ENCODE measurements at places on chromosomes 3 and 15.

DNA sequence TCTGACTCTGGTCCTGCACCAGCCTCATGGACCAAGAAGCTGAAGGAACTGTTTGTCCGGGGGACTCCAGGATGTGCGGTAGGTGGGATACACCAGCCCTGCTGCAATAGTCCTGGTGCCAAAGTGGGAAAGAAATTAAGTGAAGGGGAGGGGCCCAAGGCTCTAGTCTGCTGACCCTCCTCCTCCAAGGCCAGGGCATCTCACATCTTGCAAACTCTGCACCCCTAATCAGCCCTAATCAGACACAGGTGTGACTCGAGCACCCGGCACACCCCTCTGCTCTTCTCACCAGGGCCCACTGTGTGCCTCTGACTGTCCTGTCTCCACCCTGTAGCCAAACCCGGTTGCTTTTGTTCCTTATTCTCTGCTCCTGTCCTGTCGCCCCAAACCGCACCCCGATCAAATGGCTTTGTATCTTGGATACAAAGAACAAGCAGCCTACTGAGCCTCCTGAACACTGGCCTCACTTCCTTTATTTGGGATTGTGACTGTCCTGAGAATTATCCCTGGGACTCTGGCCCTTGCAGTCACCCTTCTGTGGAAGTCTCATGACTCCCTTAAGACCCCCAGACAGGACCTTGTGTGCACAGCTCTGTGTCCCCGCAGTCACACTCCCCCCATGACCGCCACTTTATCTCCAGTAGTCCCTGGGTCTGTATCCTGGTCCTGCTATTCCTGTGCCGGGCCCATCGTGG, 26.7 kb upstream of the SLC41A3 start:
- DNase-seq = no peak

DNA sequence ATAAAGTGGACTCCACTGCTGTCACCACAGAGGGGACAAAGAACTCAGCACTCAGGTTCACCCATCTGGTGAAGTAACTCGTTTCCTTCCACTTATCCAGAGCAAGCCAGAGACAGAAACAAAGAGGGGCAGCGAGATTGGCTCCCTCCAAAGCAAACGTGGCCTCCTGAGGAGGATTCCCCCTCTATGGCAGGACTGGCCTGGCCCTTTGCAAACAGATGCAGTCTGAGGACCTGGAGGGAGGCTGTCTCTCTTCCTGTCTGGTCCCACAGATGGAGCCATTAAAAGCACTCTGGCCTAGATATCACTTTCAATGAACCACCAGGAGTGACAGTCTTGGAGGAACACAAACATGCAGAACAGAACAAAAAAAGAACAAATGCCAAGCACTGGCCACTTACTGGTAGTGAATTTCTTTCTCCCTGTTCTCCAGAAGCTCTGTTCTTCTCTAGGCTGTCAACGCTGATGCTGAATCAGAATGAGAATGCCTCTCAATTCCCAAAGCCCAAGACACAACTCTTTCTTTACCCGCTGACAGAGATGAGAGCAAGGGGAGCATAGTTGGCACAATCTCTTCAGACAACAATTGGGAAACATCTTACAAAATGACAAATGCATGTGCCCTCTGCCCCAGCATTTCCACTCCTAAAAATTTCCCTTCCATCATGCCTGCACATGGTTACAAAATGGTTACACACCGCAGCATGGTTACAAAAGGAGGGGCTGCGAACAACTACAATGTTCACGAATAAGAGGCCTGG, 14.3 kb downstream of the KLHL25 start:
- DNase-seq = no peak

GRCh38 chr3:69871868-69872267, 127.7 kb upstream of the SAMMSON start:
- DNase-seq = no peak

DNA sequence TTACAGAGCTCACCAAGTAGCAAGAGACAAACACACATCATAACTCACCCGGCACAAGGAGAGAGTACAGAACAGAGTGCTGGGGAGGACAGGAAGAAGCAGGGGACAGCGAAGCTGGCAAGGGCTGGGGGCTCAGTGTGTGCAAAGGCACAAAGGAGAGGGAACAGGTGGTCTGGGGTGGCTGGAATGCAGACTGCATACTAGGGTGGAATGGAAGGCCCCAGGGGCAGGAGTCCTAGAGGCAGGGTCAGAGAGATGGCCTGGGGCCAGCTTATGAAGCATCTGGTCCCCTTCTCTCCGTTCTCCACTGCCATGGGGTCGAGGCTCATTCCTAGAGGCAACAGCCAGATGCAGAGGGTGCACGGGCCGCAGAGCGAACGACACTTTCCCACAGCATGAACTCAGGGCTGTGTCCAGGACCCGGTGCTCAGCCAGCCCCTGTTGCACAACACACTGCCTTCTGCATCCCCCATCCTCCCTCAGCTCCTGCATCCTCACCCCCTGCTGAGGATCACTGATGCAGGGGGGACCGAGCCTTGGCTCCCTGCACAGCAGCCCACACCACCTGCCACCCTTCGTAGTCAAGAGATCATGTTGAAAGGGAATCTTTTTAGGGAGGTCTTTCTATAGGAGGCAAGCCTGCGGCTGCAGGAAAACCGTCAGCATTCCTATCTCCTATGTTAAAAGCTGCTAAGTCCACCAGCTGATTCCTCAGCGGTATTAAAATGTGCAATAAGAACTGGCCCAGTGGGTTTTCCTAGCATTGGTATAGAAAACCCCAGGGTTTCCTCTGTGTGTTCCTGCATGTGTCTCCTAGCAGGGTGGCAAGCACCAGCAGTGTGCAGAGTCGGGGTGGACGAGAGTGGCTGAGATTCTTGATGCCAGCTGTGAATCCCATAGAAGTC, 293.5 kb downstream of the UACA start:
- no peak for DNase-seq

GRCh38 chr15:67957435-67958132, 96.5 kb upstream of the PIAS1 start:
- no peak for DNase-seq

DNA sequence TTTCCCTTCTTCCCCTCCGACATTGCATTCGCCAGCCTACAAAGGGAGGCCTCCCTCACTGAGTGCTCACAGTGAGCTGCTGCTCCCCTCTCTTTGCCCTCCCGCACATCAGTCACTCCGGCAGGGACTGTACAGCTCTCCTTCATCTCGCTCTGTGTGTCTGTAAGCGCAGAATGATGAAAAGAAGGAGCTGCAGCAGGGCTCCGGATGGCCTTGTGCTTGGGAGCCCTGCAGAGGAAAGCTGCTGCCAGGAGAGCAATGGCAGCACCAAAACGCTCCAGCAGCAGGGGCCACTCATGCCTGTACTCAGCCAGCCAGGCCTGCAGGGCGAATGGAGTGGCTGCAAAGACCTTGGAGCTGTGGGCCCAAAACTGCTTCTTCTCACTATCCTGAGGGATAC, 107.0 kb upstream of the NSMCE3 start:
- no peak for DNase-seq

DNA sequence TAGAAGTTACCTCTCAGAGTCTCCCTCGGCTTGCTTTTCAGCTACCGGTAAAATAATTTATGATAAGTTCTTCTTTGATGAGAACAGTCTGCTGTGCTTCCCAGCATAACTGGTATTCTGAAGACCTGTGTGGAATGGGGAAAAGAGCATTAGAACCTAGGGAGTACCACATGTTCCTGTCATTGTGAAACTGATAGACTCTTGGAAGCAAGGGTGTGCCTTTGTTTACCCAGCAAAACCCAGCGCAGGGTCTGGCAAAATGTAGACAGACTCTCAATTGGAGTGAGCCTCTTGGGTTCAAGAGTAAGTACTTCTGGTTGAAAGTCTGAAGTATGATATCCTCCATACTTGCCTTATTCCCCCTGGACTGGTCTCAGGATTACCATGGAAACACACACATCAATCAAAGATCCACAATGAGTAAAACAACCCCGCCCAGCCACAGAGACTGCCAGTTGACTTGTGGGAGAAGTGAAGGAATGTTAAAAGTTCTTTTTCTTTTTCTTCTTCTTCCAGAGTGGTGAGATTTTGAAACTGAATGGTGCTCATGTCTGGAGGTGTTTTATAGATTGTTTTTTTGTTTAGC, 652.4 kb upstream of the NAALADL2 start:
- DNase-seq = no peak

GRCh38 chr3:167493244-167493643, 19.4 kb upstream of the SERPINI2 start:
- DNase-seq = no peak

GRCh38 chr3:53260286-53260785, 4.5 kb upstream of the TKT start:
- no peak for DNase-seq

GRCh38 chr15:98744506-98744905, 96.2 kb downstream of the IGF1R start:
- DNase-seq = no peak

GRCh38 chr15:37995461-37996347, 61.3 kb downstream of the TMCO5A start:
- no peak for DNase-seq

DNA sequence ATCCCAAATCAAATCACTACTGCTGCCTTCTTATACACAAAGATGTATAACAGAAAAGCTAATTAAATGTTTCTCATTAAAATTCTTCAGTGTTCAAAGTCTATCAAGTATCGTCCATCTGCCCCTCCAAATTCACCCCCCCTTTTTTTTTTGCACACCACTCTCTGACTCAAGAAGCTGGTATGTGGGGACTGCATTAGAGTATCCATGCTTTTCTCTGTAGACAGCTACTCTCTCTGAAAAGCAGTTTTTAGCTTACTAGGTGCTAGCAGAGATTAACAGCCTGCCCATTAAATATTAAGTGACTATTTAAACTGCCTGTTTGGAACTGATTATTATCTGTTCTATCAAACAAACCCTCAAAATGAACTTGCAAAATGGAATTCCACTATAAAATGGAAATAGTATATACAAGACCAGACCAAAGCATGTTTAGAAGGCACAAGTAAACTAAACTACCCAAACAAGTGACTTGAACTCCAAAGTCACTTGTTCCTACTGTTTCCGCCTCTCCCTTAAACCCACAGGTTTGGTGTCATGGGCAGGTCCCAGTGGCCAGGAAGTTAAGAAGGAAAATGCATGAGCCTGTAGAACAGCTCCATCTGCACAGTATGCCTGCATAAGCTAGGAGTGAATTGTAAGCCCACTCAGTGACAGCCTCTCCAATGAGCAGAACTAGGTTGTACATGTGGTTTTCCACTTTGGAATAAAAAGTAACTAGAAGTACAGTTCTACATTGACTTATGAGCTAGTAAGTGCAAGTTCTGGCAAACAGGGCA, 32.5 kb downstream of the GBE1 start:
- DNase-seq = no peak

- no peak for DNase-seq
Measured at GRCh38 chr3:33590541-33590940, 127.5 kb downstream of the CLASP2 start.

DNA sequence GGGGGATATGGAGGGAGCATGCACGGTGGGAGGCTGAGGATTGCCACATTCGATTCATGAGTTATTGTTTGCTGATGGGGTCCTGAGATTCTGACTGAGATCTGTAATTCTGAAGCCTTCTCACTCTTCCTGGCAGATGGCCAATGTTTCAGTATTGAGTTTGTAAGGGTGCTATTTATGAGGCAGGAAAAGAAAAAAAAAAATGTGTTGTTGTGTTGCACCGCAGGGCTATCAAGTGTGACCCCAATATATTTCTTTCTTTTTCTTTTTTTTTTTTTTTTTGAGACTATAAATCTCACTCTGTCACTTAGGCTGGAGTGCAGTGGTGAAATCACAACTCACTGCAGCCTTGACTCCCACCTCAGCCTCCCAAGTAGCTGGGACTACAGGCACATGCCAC, 3.2 kb upstream of the SENP2 start:
- no peak for DNase-seq

DNA sequence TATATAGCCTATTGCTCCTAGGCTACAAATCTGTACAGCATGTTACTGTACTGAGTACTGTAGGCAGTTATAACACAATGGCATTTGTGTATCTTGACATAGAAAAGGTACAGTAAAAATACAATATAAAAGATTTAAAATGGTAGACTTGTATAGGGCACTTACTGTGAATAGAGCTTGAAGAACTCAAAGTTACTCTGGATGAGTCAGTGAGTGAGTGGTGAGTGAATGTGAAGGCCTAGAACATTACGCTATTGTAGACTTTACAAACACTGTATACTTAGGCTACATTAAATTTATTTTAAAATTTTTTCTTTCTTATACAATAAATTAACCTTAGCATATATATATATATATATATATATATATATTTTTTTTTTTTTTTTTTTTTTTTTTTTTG, 140.0 kb upstream of the UBE2E1 start:
- no peak for DNase-seq

DNA sequence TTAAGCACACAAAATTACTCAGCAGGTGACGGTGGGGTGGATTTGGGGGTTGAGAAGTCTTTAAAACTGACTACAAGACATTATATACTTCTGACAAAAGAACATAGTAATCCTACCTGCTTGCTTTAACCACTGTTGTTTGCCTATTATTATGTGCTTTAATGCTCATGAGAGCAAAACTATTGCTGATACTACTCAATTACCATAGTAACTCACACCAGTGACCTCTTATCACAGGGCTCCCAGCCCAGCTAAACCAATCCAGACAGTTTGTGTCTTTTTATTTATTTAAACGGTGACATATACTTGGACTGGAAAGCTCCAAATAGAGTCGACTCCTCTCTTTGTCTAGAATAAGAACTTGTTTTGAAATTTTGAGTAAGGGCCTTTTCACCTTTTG, 42.8 kb upstream of the FEZF2 start:
- no peak for DNase-seq

GRCh38 chr15:57036352-57036751, 117.9 kb downstream of the TCF12 start:
- DNase-seq = no peak

DNA sequence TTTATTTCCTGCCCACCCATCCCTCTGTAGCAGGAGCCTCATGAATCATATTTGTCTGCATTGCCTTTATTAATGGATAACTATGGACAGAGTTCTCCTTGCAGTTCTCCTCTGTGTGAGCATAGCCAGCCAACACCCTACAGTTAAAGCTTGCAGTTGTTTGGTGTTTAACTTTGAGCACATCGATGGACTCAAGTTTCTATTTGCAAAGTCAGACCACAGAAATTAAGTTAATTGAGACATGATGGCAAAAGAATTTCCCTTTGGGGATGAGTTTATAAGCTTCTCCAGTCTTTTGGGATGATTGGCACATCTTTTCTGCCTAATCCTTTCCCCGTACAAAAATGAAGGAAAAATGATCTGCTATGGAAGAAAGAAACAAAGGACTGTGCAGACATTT, 398.9 kb upstream of the THBS1 start:
- no peak for DNase-seq

- DNase-seq = no peak
Measured at GRCh38 chr15:39819533-39819932, 36.9 kb upstream of the FSIP1 start.

- DNase-seq = no peak
Measured at GRCh38 chr15:98899272-98900021, 108.1 kb downstream of the PGPEP1L start.

DNA sequence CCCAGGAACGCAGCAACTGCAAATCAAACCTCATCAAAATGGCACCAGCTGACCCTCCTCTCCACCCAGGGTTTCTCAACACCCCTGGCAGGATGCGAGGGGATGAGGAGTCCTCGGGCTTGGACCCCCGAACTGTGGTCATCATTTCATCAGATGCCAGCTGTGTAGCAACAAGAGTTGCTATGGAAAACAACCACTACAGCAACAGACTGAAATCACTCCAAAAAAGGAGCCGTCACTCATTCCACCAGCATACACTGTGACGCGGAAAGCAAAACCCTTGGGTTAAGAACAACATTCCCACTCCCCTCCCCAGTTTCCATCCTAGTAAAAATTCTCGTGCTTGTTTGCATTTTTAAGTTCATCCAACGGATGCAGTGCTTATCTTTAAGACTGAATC, 40.1 kb downstream of the VGLL4 start:
- no peak for DNase-seq

- no peak for DNase-seq
Measured at GRCh38 chr3:188747489-188747888, 424.3 kb upstream of the TPRG1 start.

Data from effector CD4-positive, alpha-beta T cell (primary cell).